ENCODE measurements at places on chromosomes 6 and 20.

DNA sequence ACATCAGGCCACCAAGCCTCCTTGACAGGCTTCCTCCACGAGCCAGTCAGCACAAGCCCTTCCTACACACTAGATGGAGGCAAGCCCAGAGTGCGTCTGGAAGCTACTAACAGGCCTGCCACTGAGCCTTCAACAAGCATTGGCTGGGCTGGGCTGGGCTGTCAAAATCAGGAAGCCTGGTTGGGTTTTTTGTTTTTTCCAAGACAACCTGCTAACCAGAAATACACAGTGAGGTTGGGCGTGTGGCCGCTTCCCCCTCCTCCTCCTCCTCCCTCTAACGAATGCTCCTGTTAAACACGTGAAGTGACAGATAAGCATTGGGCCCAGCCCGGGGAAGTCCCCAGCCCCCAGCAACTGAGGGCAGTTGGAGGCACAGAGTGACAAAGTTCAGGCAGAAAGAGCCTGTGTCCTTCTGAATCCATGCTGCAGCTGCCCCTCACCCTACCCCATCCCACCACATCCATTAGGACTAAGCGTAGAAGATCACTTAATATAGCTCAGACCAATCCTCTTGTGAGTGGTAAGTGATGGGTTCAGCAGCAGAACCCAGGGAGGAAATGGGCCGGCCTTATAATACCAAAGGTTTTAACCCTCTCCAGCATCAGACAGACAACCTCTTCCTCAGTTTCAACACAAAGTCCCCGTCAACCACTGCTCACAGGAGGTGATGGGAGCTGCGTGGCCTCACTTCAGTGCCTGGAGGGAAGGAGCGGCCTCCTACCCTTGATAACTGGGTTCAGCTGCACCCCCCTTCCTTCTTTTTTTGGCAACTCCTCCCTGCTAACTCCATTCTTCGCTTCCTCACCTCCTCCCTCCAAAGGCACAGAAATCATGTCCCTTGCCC, 1.1 kb downstream of the NFATC2 start:
- DNase-seq: no peak

DNA sequence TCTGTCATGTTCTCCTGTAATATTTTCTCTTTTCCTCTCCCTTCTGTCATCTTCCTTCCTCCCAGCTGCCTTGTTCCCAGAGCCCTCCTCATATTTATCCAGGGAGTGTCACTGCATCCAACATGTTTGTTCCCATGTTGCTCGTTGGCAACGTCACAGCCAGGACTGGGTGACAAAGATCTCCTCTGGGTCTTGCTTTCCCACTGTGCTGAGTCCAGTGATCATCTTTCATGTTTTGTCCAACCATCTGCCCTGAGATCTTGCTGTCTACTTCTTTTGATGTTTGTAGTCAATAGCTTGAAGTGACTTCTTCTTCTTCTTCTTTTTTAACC, 26.6 kb downstream of the FARS2 start:
- no peak for DNase-seq

DNA sequence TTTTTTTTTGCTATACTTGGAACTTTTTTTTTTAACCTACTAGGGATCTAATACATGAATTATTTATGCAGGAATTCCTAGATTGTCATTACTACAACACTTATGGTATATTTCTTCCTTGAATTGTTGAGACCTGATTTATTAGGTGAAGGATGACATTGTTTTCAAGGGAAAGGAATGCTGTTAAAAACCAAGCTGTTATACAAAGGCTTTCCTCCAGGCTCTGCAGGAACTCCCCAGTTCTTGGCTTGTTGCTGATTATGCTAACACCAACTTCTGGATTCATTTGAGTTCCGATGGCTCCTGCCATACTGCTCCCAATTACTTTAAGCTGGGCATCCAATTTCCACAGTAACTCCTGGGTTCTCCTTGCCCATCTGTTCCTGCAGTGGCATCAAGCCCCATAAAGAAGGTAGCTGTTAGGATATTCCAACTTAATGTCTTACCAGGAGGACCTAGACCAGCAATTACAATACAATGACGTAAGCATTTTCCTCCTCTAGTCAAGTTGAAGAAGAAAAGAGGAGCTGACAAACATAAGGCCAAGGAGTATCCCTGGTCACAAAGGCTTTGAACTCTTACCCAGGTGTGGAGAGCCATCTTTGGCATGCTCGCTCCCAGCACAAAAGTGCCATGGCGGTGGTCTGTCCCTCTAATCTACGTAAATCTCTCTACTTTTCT, 215.9 kb upstream of the AGPAT4 start:
- no peak for DNase-seq

DNA sequence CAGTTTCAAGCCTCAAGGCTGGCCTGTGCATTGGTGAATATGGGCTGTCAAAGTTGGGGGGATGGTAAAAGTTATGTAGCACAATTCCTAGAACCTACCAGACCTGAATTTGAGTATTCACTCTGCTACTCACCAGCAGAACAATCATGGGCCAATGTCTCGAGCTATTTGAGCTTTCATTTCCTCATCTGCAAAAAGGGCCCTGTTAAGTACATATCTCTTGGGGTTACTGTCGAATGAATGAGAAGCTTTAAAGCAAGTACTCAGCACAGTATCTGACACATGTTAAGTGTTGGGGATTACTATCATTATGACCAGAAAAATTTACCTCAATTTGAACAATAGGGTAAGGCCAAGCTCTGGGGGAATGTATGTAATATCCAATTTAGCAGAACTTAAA, 13.5 kb upstream of the ENPP4 start:
- DNase-seq: no peak

- DNase-seq: no peak
Measured at GRCh38 chr6:136378888-136379287, 89.2 kb upstream of the BCLAF1 start.

GRCh38 chr6:136421537-136422158, 128.6 kb downstream of the MAP7 start:
- DNase-seq: no peak

DNA sequence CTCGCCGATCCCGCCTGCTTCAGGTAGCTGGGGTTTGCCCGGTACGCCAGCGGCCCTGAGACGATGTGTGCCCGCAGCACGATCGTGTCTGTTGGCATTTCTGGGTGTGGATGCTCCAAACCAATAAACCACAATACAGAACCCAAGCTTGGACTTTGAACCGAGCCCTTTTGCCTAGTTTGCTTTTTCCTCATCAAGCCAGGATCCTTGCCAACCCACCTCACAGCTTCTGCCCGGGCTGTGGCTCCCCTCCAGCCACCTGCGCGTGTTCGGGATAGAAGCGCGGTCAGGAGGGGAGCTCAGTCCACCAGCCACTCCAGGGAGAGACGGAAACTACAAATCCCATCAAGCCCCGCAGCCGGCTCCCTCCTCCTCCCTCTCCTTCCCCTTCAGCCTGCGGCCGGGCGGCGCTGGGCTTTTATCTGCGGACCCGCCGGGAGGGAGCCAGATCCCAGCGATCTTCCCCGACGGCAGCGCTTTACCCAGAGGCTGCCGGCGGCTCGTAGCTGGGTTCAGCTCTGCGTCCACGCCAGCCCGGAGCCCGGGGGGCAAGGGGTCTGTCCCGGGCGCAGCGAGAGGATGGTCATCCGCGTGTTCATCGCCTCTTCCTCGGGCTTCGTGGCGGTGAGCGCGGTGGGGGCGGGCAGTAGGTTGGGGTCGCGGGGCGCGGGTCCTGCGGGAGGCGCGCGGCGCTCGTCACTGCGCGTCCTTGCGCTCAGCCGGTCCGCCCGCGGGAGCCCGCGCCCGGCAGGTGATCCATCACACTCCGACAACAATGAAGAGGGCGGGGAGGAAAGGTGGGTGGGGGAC, at the start of gene SH3BGRL2:
SH3BGRL2 (plus strand) TSS at position 447 of the 810 bp plus-strand sequence; CDS start at position 580, 133 bp downstream.
- DNase-seq: peak; percentile 19

DNA sequence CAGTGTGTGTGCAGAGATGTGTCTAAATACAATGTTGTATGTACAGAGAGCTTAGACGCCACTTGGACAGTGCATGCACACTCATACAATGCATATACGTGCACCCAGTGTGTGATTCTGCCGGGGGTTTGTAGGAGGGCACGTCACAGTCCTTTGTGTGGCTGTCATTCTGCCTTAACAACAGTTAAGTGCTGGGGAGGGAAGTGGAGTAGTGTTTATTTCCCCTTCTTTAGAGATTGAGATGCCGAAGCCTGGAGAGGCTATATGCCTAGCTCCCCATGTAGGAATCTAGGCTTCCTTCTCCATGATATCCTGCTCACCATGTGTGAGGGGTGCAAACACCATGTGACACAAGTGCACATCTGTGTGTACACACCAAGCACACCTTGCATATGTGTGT, 38.2 kb downstream of the MDFI start:
- DNase-seq: no peak

DNA sequence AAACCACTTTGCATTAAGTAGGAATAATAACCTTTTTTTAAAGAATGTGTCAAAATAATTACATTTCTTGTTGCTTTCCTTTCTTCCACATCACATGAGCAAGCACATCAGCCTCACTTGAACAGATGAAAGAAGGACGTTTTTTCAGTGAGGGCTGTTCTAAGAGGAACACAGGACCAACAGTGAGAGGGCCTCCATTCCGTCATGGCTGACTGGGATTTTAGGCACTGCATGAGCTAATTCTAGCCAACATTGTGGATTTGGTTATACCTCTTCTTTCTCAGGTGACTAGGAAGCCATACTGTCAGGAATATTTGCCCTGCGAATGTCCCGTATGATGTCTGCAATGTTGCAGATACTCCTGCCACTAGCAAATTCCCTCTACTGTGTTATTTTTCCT, 87.6 kb downstream of the LINC00237 start:
- DNase-seq: no peak

All from cortex of kidney (tissue), 1 donor.